Activated CD4-positive, alpha-beta T cell treated with anti-CD3 and anti-CD28 coated beads, Interleukin-2, amount 10 ng/mL, durations not matched to agents 24 days and 14 days (primary cell): ENCODE measurements at places on chromosomes 5 and 9. TPM values are rescaled to one million over a fixed set of nuclear protein-coding genes. Genes with fewer than 3 reads are reported as not detected.

- DNase-seq, result no peak
Measured at GRCh38 chr5:181134259-181134658, 3.3 kb upstream of the OR2V1 start.

- no peak for DNase-seq
Measured at GRCh38 chr5:1325191-1325741, 19.6 kb downstream of the CLPTM1L start.

DNA sequence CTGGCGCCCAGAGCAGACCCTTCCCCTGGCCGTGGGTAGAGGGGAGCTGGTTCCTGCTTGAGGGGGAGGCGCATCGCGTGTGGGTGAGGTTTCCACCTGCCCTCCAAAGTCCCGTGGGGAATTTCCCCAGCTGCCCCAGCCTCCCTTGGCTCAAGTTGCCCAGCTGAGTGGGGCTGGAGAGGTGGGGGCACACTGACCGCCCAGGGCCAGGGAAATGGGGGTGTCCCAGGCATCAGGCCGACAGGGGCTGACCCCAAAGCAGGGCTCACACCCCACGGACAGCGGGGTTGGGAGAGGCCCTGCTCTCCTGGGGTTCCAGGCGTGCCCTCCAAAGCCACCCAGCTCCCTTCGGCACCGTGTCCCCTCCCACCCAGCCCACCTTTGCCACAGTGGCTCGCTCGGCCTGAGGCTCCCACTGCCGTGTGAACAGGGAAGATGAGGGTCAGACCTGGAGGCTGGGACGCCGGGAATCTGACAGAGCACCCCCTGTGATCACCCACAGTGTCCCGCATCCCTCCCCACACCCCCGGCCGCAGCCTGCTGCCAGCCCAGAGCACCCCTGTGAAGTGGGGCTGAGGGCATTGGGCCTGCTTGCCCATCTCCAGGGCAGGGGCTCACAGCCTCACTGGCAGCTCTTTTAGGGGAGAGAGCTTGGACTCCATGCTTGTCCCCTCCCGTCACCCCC is 933 bp upstream of the EGFL7 start:
- no peak for DNase-seq

Gene GABRA6
- not detected in 2 replicates for total RNA-seq

GRCh38 chr5:61569353-61569752 is 237.3 kb downstream of the ZSWIM6 start:
- no peak for DNase-seq

- DNase-seq, result peak; percentile 34
Measured at GRCh38 chr5:42397267-42397666, 26.0 kb upstream of the GHR start.

DNA sequence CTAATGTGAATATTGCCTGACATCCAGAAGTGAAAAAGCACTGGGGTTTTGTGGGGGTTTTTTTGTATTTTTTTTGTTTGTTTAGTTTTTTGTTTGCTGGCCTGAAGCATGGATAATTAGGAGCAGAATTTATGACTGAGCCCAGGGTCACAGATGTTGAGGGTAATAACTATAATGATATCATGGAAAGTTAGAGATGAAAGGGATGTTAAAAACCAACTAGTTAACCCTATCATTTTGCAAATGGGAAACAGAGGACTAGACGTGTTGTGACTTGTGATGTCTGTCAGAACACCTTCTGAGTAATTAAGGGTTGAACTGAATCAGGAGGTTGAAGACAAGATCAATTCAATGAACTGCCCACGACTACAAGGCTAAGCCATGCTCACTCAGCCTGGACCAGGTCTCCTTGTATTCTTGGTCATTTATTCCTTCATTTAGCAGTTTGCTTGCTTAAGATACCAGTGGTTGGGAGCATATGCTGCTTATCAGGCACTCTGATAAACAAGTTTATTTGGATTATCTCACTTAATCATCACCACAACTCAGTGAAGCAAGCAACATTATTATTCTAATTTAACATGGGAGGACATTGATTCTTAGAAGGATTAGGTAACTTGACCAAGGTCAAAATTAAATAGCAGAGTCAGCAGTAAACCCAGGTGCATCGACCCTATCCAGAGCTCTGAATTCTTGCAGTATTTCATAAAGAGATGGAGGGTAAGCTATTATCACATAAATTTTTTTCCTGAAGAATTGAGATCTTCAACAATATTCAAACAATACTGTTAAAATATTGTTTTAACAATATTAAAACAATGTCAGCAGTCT is 75.7 kb upstream of the PIK3R1 start:
- no peak for DNase-seq
